T-helper 1 cell (primary cell): ENCODE measurements at places on chromosomes 12 and 14.

GRCh38 chr14:27228053-27228452, 630.2 kb upstream of the NOVA1 start:
- DNase-seq: no peak

- no peak for DNase-seq
These were observed 223.7 kb downstream of the ZFP36L1 start for GRCh38 chr14:68568907-68569897.

DNA sequence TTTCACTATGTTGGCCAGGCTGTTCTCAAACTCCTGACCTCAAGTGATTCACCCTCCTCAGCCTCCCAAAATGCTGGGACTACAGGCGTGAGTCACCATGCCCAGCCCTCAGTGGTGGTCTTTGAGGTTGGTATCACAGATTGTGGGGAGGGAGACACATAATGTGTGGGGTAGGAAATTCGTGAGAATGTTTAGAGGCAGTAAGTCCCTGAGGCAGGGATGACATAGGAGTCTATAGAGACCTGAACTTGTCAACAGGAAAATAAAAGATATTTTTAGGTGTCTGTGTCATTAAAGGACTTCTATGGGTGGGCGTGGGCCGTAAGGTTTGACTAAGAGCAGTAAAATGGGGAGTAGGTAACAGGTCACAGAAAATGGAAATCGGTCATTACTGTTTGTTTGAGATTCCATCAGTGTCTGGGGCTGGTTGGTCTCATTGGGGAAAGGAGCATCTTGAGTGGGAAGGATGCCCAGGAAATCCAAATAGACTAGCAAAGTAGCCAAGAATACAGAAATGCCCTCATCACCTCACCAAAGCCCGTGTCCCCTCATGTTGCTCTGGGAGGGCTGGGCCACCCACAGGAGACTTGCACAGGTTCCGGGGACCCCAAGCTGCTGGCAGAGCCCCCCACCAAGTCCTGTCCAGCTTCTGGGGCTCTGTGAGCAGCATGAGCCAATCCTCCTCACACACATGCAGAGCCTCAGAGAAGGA, 63.6 kb upstream of the BCL2L14 start:
- DNase-seq: no peak

DNA sequence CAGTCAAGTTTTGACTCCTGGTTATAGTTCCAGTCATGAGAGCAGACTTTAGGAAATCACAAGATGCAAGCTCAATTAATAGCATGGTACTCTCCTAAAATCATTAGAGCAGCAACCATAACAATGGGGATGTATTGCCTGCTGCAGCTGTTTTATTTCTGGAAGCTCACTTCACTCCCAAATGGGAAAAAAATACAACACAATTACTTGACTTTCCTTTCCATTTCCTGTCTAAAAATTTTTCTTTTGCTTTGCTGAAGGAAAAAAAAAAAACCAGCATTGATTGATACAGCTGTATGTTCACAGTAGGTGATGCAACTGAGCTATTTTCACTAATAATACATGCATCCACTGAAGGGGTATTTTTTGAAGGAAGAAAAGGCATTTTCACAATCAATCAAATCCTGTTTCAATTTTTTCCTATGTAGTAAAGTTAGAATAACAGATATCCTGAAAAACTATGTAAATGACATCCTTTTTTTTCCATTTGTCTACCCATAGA, 143.9 kb upstream of the NOVA1 start:
- no peak for DNase-seq

- no peak for DNase-seq
These were observed 6.7 kb upstream of the KCNH5 start for GRCh38 chr14:63051992-63052391.

DNA sequence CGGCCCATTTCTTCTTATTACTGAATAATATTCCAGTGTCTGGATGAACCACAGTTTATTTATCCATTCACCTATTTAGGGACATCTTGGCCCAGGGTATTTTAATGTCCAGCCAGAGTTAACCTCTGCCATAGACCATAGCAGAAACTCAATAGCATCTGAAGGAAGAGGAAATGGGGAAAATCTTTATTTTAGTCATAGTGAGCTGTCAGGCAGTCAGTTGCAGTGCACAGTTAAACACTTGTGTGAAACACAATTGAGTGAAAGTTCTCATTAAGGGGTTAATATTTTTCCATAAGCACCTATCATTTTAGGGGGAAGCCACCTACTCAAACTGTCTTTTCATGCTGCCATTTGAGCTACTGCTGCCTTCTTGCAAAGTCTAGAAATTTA, 197.3 kb upstream of the PPFIA2 start:
- DNase-seq: no peak

DNA sequence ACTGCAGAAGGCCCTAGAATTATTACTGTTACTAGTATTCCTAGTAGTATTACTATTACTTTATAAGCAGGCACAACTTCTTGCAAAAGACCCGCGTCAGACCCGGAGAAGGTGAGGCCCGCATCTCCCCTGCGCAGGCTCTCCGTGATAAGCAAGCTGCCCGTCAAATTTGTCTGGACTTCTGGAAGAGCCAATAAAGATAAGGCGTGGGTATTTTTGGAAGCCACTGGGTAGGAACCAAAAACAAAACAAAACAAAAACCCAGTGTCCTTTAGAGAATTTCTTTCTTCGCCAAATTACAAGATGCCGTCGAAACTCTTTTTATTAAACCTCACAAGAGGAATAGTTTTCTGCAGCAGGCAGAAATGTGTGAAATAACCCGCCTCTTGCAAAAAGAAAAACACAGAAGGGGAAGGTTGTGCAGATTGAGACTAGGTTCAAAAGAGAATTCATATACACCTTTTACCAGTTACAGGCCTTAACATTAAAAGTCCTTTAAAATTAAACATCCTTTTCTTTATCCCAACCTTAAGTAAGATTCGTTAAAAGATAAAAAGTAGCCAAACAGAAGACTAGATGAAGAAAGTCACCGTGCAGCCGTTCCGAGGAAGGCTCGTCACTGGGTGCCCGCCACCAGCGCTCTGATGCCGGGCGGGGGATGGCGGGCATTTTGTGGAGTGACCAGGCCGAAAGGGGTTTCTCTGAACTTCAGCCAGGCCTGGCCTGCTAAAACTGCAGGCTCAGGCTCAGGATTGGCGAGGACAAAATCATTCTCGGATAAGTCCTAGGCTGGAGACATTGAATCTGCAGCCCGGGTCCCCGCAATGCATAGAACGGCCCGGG, 1.6 kb downstream of the TBX5 start:
- DNase-seq: no peak

DNA sequence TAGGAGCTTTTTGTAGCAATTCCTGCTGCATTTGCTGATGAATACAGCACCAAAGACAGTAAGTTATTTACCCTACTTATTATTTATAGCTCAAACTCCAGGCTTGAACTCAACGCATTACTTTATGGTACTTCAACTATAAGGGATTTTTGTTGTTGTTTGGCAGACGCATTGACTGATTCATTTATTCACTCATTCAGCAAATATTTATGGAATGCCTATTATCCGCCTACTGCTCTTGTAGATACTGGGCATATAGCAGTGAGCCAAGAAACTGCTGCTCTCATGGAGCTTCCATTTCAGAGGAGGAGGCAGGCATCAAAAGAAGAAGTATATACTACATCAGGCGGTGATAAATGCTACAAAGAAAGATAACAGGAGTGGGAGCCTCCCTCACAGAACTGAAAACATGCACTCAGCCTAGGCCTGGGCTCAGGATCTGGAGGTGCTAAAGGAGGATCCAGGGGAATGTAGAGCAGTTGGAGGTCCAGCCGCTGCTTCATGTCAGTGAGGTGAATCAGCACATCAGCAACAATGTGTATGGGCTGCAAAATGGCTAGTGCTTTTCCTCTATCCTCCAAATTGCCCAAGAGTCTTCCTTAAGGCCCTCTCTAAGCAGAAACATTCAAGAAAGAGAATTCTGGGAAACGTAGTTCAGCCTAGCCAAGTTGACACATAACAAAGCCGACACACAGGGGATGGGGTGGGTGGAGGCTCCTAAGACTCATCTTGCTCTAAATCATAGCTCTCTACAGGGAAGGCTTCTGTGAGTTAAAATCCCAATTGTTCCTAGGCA, 157.5 kb downstream of the NRXN3 start:
- no peak for DNase-seq

DNA sequence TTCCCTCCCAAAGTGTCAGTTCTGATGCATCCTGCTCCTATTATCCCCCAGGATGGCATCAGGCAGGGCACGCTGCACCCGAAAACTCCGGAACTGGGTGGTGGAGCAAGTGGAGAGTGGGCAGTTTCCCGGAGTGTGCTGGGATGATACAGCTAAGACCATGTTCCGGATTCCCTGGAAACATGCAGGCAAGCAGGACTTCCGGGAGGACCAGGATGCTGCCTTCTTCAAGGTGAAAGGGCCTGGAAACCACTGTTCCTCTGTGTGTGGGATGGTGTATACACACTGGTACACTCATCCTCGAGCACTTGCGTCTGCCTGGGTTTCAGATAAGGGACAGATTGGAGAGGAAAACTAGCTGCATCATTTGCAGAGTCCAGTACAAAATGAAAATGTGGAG, 1.0 kb downstream of the IRF9 start:
- DNase-seq: no peak

- no peak for DNase-seq
These were observed 58.7 kb upstream of the NCOR2 start for GRCh38 chr12:124625867-124626675.

- DNase-seq: no peak
These were observed 375.9 kb downstream of the BTG1 start for GRCh38 chr12:91769736-91770135.

DNA sequence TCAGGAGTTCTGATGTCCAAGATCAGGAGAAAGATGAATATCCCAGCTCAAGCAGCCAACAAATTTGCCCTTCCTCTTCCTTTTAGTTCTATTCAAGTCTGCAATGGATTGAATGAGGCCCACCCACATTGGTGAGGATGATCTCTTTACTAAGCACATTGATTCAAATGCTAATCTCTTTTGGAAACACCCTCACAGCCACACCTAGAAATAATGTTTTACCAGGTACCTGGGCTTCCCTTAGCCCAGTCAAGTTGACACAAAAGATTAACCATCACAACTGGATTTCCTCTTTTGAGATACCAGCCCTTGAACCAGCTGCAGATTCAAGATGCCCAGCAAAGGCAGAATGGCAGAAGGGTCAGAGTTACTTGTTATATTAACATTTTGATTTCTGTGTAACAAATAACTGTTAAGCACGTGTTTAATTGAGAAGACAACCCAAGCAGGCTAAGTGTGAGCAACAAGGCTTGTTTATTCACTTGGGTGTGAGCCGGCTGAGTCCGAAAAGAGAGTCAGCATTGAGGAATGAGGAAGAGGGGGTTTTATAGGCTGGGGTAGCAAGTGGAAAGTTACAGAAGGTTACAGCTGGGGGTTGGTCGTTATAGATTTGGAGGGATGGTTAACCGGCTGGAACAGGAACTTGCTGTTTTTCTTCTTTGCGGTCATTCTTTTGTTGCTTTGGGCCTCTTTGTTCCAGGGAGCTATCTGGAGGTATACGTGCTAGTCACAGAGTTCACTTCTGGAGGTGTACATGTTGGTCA, 180.3 kb downstream of the EMP1 start:
- DNase-seq: no peak

GRCh38 chr12:46383654-46384450, 11.3 kb upstream of the SLC38A2 start:
- DNase-seq: peak; percentile 88

GRCh38 chr12:91565246-91565645, 382.6 kb upstream of the DCN start:
- no peak for DNase-seq

- no peak for DNase-seq
These were observed 4.2 kb downstream of the PRICKLE1 start for GRCh38 chr12:42585154-42585840.

DNA sequence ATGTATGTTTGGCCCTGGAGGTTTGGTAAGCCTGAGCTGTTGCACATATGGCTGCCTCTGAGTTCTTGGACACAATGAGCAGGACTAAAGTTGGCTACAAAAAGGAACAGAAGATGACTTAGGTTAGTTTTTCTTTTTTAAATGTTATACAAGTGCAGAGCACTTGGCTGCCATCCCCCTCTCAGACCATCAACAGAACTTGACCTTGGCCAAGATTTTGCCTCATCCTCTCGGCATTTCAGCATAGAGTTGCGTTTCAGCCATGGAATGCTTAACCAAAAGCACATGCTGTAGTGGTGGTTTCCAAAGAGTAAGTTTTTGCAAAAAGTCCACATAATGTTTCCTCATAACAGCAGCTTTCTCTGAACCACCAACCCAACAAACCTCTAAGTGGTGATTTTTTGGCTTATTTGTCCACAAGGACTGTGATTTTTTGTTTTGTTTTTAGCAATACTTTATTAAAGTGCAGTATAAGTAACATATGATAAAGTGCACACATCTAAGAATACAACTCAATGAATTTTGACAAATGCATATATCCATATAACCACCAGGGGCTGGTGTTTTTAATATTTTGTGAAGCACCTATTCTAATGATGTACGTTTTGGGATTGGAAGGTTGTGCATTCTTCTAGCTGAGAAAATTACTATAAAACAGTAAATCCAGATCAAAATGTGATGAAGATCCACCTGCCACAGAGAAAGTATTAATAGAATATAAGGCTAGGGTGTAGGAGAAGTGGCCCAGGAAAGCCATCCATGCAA, 12.1 kb upstream of the GALNT16 start:
- DNase-seq: no peak
